ENCODE measurements at places on chromosomes 5 and 9.

GRCh38 chr9:123046406-123047195, 13.1 kb downstream of the GPR21 start:
- DNase-seq, result no peak

DNA sequence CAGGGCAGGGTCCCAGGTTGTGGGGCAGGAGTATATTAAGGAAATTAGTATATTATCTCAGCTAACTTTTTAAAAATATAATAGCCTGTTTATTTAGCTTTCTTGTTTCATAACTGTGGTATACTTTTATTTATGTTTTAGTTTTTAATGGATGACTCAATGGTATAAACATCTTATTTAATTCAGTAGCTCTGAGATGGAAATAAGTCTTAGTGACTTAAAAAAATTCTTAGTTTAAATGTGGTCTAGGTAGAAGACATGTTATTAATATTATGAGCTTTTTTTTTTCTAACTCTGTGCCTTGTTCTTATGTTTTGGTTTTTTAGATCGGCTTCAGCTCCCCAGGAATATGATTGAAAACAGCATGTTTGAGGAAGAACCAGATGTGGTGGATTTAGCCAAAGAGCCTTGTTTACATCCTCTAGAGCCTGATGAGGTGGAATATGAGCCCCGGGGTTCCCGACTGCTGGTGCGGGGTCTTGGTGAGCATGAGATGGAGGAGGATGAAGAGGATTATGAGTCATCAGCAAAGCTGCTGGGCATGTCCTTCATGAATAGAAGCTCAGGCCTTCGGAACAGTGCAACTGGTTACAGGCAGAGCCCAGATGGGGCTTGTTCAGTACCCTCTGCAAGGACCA, 43.1 kb downstream of the LNPEP start:
- no peak for DNase-seq

- DNase-seq, result no peak
These were observed 7.9 kb upstream of the AMBP start for GRCh38 chr9:114086009-114086408.

DNA sequence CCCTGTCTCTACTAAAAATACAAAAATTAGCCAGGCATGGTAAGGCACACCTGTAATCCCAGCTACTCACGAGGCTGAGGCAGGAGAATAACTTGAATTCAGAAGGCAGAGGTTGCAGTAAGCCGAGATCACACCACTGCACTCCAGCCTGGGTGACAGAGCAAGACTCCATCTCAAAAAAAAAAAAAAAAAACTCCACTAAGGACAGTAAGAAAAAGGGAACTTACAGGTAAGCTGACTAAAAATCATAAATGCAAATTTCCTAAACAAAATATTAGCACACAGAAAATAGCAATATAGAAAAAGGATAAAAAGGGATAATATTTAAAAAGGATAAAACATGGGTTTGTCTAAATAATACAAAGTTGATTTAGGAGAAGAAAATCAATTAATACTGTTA, 27.9 kb upstream of the HNRNPA0 start:
- DNase-seq, result no peak

GRCh38 chr9:70537084-70537483, 122.6 kb upstream of the KLF9 start:
- no peak for DNase-seq

DNA sequence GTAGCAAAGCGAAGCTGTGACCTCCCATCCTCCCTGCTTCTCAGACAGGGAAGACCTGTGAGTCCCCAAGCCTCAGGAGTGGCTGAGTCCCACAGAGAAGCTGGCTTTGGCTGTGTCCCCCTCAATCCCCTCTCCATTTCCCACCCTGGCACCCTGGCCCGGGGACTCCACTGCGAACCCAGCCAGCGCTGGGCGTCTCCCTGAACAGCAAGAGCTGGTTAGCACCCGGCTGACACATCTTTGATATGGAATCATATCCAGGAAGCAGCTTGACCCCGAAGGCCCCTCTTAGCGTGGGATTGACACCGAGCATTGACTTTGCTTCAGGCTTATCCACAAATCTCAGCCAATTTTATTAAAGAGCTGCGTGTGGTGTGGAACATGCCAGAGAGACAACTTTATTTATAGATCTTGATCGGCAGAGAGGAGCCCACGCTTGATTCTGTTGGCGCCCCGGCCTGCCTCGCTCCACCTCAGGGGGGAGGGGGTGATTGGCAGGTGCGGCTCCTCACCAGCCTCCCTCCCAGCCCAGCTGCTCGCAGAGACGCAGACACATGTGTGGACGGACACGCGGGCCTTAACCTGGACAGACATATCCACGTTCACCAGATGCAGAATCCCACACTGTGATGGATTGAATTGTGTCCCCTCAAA, 120.7 kb upstream of the MVB12B start:
- DNase-seq, result no peak

Measured in WTC11 (cell line).